ENCODE measurements at places on chromosomes 2 and 18.

DNA sequence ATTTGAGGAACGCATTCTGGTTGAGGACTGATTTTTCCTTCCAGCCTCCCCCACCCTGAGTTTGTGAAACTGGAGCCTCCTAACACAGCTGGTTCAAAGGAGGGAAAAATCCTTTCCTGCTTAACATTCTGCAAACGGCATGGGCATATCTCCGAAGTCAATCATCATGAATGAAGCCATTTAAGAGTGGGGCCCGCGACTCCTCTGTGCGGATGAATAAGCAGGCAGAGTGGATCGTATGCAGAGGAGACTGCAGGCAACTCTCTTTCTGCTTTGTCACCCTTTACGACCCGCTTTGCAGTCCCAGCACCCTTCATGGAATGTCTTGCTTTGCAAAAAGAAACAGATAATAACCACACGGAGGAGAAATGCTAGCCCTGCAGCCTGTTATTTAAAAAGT lies 305.2 kb downstream of the CLIP4 start:
- peak; percentile 21 for DNase-seq

GRCh38 chr2:20223407-20224163 lies 1.3 kb downstream of the SDC1 start:
- peak; percentile 57 for DNase-seq

GRCh38 chr2:120301284-120301683 lies 44.7 kb upstream of the INHBB start:
- no peak for DNase-seq

GRCh38 chr2:180115675-180116074 lies 108.6 kb upstream of the CWC22 start:
- DNase-seq, result no peak

DNA sequence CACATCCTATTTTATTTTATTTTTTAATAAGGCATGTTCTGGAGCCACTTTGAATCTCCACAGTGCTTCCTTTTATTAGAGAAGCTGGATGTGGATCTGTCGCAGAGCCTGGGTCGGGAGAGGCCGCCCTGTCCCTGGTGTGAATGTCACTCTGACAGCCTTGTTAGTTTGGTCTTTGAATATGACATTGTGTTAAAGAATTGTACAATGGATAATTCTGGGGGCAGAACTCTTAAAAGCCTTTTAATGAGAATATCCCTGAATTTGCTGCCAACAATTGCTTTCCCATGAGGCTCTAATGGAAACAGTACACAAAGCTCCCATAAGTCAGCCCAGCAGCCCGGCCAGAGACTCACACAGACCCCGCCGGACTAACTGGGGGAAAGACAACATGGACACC lies 82.4 kb downstream of the MTCL1 start:
- DNase-seq, result no peak

- no peak for DNase-seq
Observed at GRCh38 chr2:196268538-196269338, 97.4 kb upstream of the STK17B start.

All from nephron progenitor cell (in vitro differentiated cells).